Stimulated activated naive CD4-positive, alpha-beta T cell treated with Interleukin-2 at 50 U/mL for 16 hours (primary cell): ENCODE measurements at places on chromosomes 4 and X.

- no peak for DNase-seq
Observed at GRCh38 chrX:143437439-143437838, 79.8 kb downstream of the SPANXN3 start.

DNA sequence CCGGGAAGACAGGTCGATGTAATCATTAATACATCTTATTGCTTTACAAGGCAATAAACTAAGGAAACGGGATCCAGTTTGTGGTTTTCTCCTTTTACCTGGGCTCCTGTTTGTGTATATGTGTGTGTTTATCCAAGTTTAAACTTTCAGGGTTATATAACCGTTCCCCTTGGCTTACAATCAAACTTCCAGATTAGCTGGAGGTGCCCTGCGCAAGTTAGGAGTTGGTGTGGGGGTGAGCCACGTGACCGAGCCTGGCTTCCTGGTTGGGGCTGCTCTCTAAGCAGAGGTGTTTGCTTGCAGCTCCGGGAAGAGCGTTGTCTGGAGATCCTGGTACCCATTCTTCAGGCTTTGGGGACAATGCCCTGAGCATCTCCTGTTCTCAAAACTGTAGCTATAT is 129.2 kb downstream of the FHDC1 start:
- DNase-seq: no peak

DNA sequence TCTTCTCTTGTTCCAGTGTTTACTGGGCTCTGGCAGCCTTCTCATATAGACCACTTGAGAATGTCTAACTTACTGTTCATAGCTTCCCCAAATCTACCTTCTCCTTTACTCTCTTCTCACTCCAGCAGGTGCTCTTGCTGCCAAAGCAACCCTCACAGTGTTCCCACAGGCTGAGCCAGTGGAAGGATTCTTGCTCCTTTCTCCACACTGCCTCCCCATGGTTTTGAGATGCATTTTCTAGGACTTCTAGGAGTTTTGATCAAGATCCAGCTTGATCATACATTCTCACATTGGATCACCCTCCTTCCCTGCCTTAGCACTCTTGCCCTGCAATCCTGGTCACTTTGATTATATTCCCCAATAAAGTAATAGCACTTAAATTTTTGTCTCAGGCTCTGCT is 230.8 kb downstream of the TMEM47 start:
- no peak for DNase-seq

DNA sequence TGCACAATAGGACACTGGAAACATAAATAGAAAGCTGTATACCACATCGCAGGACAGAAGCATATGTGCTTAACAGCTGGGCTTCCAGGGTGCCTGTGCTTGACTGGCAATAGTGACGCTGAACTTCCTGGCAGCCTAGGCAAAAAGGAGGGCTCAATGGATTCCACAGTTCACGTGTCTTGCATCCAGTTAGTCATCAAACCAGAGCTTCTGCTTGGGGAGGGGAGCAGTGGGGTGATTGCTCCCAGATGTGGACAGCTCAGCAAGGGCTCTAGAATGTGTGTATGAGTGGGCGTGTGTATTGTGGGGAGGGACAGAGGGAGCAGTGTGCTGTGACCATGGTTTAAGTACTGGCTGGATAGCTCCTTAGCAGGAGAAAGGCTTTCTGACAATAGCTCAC is 2.3 kb downstream of the PRRG3 start:
- no peak for DNase-seq

GRCh38 chr4:141570290-141570689 is 66.1 kb upstream of the IL15 start:
- DNase-seq: no peak

DNA sequence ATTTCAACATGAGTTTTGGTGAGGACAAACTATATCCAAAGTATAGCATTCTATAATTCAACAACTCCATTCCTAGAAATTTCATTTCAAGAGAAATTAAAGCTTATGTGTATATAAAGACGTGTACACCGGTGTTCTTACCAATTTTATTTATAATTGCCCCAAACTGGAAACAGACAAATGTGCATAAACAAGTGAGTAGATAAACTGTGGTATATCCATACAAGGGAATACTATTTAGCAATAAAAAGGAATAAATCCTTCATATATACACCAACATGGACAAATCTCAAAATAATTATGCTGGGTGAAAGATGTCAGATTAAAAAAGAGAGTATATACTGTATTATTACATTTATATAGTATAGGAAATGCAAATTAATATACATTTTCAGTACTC is 19.9 kb downstream of the HNRNPH2 start:
- no peak for DNase-seq

DNA sequence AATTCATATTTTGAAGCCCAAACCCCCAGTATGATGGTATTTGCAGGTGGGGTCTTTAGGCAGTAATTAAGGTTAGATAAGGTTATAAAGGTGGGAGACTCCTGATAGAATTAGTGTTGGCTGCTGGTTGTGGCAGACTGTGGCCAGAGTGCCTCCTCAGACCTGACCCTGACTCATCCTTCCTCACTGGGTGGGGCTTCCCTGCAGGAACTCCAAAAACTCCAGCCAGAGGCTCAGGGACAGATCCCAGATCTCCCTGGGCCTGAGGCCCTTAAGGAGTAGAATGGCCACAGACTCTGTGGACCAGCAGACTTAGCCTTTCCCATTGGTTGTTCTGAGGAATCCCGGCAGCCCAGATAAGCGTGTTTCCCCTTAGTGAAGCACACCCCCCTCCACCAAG is 463.0 kb upstream of the CPEB2 start:
- DNase-seq: no peak

DNA sequence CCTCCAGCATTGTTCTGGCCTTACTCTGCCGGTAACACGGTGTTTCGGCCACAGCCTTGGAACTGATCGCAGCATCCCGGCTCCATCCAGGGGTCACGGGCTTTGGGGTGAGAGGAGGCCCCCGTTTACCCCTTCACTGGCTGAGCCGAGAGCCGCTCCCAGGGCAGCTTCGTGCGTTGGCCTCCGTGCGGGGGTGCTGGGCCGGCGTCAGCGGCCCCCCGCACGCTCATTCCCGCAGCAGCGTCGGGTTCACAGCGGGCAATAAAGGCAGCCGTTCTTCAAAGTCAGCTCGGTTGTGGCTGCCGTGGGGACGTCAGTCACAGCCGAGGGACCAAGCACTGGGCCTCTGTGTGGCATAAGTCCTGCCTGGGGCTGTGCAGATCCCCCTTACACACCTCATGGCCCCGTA is 25.3 kb upstream of the PLCXD1 start:
- no peak for DNase-seq

- DNase-seq: no peak
Observed at GRCh38 chr4:123301923-123302322, 94.7 kb upstream of the SPRY1 start.

GRCh38 chr4:53671757-53672156 is 80.5 kb upstream of the LNX1 start:
- DNase-seq: no peak

DNA sequence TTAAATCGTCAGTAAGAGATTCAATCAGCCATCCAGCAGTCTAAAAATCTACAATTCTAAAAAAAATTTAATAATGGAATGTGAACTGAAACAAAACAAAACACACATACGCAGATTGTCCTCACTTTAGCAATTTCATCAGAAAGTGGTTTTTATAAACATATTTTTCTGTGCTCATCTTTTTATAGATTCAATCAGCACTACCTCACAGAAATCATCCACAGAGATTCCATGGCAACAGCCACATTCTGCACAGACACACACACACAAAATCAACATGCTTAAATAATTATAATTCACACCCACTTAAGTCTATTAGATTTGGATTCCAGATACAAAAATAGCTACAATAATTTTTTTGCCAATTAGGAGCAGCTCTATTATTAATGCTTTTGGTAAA is 149.0 kb upstream of the KCNIP4 start:
- DNase-seq: no peak

- no peak for DNase-seq
Observed at GRCh38 chr4:8707045-8707781, 114.6 kb downstream of the CPZ start.

GRCh38 chr4:81751531-81752289 is 280.0 kb upstream of the RASGEF1B start:
- DNase-seq: no peak

DNA sequence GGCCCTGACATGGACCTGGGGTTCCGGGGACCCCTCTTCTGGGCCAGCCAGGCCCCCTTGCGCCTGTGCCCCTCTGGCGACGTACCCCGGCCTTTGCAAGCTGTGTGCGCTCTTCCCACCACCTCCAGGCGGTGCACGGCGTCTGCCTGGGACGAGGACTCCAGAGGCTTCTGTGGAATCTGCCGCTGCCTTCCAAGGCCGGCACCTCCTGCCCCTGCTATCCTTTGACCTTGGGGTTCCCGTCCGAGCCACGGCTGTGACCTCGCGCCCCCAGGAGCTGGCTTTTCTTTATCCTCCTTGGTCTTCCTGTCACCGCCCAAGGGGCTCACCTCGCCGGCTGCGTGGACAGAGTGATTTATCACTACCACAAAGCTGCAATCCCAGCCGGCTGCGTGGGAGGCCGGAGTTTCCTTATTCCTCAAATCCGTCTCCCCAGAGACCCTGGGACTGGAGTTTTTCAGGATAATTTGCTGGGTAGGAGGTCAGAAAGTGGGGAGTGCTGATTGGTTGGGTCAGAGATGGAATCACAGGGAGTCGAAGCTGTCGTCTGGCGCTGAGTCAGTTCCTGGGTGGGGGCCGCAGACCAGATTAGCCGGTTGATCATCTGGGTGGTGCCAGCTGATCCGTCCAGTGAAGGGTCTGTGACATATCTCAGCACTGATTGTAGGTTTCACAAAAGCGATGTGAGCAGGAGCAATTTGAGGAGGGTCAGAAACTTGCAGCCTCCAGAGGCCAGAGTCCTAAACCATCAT is 19.8 kb upstream of the PLCXD1 start:
- no peak for DNase-seq

GRCh38 chrX:135346975-135347374 is 37.7 kb downstream of the ETDC start:
- DNase-seq: no peak

DNA sequence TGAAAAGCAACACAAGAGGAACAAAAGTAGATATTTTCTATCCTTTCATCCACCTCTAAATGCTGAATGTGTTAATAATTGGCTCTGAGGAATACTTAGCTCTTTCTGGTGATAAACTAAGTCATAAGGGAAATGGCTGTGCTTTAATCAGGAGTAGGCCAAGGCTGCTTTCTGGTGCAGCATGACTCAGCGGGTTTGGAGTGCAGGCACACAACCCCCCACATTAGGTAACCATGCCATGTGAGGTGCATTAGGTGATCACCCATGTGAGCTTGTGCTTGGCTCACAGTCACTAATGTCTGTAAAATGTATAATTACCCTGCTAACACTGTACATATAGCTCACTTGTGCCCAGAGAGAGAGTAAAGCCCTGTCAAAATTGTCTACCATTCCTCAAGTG is 57.2 kb downstream of the USP38 start:
- no peak for DNase-seq

DNA sequence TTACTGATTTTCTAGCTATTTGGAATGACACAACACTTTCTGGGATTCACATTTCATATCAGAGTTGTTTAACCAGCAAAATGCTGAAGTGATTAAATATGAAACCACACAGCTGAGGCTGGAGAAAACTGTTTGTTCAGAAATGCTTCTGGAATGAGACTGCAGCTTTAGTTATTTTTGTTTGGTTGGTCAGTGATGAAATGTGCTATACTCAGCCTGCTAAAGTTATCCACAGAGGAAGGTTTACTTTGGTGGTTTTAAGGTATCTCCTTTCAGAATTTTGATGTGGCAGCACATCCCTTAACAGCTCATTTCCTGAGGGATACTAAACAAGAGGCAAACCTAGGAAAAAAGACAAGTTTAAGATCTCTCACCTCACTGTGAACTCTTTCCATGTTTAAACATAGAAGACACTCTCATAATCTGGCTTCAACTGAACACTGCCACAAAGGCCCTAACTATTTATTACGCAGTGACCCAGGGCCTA is 106.6 kb upstream of the PDE5A start:
- no peak for DNase-seq

GRCh38 chrX:54452920-54453319 is 12.7 kb downstream of the TSR2 start:
- no peak for DNase-seq

- no peak for DNase-seq
Observed at GRCh38 chr4:175874306-175874705, 62.2 kb upstream of the GPM6A start.

GRCh38 chr4:10584042-10584441 is 100.5 kb downstream of the CLNK start:
- DNase-seq: no peak

DNA sequence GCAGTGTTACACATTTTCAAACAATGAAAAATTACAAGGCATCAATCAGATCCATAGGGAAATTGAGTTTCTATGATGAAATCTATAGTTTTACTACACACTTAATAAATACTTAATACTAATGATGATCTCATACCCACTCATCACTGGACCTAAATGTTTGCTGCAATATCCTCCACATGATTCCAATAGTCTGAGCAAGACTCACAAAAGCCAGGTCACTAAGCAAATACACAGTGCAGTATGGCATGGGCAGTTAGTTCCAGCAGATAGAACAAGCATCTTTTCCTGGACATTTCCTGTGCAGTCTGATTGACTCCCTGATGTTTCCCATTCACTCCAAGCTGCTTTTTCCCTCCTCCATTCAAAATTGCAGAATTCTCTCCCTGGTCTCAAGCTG is 109.0 kb upstream of the ATOH1 start:
- DNase-seq: no peak
